ENCODE measurements at places on chromosomes 1 and 21. TPM values are rescaled to one million over a fixed set of nuclear protein-coding genes. Genes with fewer than 3 reads are reported as not detected.

GRCh38 chr1:210300923-210301614 is 27.6 kb upstream of the HHAT start:
- no peak for DNase-seq
- H3K4me1 ChIP-seq, result no peaks in the 10 kb centered on the region
- no peaks in the 10 kb centered on the region for H3K36me3 ChIP-seq

The PCBP3 gene
- total RNA-seq, result 4.0 TPM

The S100B gene
- 2.0 TPM for total RNA-seq

The BRINP3 gene
- 0.47 TPM for total RNA-seq

- H3K4me3 ChIP-seq, result no peak overlapping the region
- no peaks in the 10 kb centered on the region for H3K4me1 ChIP-seq
- no peaks in the 10 kb centered on the region for H3K36me3 ChIP-seq
- H3K27ac ChIP-seq, result peak overlapping the region; percentile 30
- no peak for DNase-seq
- H3K27me3 ChIP-seq, result no peaks in the 10 kb centered on the region
Observed at GRCh38 chr1:244678697-244679096, 25.8 kb downstream of the DESI2 start.

The ATP6V1G3 gene
- not detected for total RNA-seq

GRCh38 chr1:212587016-212587887 is 21.3 kb upstream of the ATF3 start:
- H3K4me3 ChIP-seq, result no peak overlapping the region
- H3K4me1 ChIP-seq, result no peaks in the 10 kb centered on the region
- H3K36me3 ChIP-seq, result no peaks in the 10 kb centered on the region
- H3K27ac ChIP-seq, result no peak overlapping the region

DNA sequence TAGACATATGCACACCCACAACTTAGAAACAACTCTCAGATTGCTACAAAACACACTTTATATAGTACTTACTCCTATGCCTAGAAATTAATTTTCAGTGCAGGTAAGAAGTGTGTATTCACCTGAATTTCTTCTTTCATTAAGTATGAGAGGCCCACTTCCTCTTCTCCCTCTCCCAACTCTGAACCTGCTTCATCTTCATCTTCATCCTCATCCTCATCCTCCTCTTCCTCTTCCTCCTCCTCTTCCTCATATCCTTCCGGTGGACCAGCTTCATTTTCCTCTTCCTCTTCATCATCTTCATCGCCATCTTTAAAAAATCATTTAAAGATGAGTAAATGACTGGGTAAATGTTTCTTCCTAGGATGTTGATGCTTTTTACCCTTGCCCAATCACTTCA is 9.4 kb downstream of the ANP32E start:
- DNase-seq, result no peak
- H3K27ac ChIP-seq, result no peak overlapping the region
- no peak overlapping the region for H3K4me3 ChIP-seq
- H3K27me3 ChIP-seq, result no peaks in the 10 kb centered on the region

DNA sequence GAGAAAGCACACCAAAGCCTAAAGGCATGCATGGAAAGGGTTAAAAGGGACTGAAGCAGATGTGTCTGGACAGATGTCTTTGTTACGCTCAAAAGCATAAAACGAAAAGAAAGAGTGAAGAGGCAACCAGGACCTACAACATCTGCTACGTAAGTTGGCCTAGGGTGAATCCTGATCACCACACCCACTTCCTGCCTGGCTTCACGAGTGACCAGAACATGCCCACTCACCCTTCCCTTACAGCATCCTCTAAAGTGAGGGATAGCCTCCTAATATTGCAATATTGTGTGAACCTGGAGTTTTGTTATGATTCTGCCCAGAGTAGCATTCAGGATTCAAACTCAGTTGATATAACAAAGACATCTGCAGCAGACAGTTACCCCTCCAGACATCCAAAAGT is 10.6 kb upstream of the OLIG2 start:
- no peak for DNase-seq
- H3K4me3 ChIP-seq, result no peak overlapping the region
- H3K27me3 ChIP-seq, result peaks cover 88% of the 10 kb centered on the region
- H3K36me3 ChIP-seq, result no peaks in the 10 kb centered on the region
- peaks cover 29% of the 10 kb centered on the region for H3K4me1 ChIP-seq

The PLA2G2F gene
- not detected for total RNA-seq

The FBXO28 gene
- 27.0 TPM for total RNA-seq

- H3K27ac ChIP-seq, result no peak within 1 kb of the TSS
- peaks cover 32% of the 10 kb centered on the region for H3K27me3 ChIP-seq
- H3K4me1 ChIP-seq, result peaks cover 18% of the 10 kb centered on the region
- H3K36me3 ChIP-seq, result no peaks in the 10 kb centered on the region
Observed at GRCh38 chr1:200872446-200873115, at the start of gene GPR25. Gene GPR25, plus strand, starts transcription at chr1:200872981. Its CDS starts 57 bp downstream, at chr1:200873038.

DNA sequence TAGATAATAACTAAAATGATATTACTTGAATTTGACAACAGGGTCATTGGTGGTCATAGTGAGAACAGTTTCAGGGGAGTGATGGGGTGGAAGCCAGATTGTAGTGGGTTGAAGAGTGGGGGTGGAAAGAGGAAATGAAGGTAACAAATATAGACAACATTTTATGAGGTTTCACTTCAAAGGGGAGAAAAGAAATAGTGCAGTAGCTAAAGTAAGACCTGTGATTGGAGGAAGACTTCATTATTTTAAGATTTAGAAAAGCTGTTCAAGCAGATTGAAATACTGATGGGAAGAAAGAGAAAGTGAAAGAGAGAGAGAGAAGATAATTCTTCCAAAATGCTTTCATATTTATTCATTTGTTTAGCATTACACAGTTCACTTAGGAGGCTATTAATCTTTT is 52.0 kb upstream of the KCNA3 start:
- H3K27ac ChIP-seq, result no peak overlapping the region
- H3K36me3 ChIP-seq, result no peaks in the 10 kb centered on the region
- no peak for DNase-seq

DNA sequence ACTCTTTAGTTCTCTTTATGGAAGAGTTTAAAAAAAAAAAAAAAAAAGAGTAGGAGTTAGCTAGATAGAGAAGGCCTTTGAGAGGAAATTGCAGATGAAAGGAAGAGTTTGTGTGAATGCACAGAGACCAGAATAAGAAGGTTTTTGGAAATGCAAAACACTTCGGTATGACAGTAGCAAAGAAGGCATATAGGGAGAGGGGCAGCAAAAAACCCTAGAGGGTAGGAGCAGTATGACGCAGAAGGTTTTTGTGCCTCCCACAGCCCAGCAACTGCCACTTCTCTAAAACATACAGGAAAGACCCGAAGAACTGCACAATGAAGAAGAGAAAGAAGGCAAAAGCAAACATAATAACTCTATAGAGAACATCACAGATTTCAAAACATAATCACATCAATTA is 84.3 kb downstream of the WDR64 start:
- no peak overlapping the region for H3K4me3 ChIP-seq
- DNase-seq, result no peak
- no peaks in the 10 kb centered on the region for H3K36me3 ChIP-seq
- no peak overlapping the region for H3K27ac ChIP-seq

The SPATC1L gene
- total RNA-seq, result 5.0 TPM

The BARHL2 gene
- total RNA-seq, result not detected

DNA sequence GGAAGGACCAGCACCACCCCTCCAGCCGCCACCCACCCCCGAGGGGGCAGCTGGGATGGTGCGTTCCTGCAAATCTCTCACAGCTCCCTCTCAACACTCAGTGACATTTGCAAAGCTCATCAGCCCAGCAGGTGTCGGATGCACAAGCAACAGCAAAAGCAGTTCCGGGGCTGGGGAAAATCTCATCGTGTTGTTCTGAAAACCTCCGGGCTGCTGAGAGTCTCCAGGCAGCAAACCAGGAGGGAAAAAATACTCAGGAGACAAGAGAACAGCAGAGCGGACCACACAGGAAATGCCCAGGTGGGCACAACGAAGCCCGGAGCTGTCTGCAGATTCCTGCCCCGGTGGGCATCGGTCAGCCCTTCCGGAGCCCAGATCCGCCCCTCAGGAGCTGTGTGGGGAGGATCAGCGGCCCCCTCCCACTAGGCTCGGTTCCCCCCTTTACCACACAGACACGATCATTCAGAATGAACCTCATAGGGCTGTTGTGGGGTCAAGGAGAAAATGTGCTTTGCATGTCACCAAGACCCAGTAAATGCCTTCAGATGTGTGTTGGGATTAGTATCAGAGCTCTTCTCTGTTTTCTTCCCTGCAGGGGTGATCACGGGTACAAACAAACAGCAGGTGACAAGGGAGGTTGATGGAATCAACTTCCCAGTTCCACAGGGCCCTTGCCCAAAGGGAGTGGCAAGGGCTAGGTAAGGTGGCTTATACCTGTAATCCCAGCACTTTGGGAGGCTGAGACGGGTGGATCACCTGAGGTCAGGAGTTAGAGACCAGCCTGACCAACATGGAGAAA is 127.0 kb upstream of the TIAM1 start:
- no peak overlapping the region for H3K4me3 ChIP-seq
- no peaks in the 10 kb centered on the region for H3K36me3 ChIP-seq
- no peak overlapping the region for H3K27ac ChIP-seq
- no peaks in the 10 kb centered on the region for H3K27me3 ChIP-seq

GRCh38 chr1:102715150-102715549 is 393.2 kb downstream of the COL11A1 start:
- H3K36me3 ChIP-seq, result no peaks in the 10 kb centered on the region
- no peaks in the 10 kb centered on the region for H3K27me3 ChIP-seq

The ST6GALNAC3 gene
- total RNA-seq, result 17.1 TPM

DNA sequence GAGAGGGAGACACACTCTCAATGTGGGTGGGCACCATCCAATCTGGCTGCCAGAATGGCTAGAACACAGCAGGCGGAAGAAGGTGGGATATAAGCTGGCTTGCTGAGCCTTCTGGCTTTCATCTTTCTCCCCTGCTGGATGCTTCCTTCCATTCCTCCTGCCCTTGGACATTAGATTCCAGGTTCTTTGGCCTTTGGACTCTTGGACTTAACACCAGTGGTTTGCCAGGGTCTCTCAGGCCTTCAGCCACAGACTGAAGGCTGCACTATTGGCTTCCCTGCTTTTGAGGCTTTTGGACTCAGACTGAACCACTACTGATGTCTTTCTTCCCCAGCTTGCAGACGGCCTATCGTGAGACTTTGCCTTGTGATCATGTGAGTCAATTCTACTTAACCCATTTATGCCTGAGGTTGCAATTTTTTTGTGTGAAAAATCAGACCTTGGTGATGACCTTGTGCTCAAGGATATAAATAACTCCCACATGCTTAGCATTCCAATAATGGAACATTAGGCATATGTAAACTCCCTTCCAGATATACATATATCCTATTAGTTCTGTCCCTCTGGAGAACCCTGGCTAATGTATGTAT is 56.7 kb upstream of the CD55 start:
- H3K27ac ChIP-seq, result no peak overlapping the region
- no peaks in the 10 kb centered on the region for H3K4me1 ChIP-seq
- DNase-seq, result no peak

The TSTD1 gene
- 73.5 TPM for total RNA-seq

DNA sequence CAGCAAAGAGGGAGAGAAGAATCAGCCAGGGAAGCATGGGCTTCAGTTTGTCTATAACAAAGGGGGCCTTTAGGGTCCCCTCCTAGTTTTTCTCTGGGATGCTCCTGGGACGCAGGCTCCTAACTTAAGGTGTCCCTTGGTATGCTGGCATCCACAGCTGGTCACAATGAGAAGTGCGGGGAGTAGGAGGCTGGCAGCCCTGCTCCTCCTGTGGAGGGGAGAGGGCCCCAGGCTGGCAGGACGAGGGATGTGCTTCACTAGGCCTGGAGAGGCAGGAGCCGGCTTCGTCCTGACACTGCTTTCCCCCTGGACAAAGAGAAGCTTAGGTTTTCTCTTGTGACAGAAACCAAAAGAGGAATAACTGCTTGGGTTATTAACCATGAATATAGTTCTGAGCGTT is 67.6 kb downstream of the NENF start:
- H3K4me1 ChIP-seq, result peaks cover 7% of the 10 kb centered on the region
- DNase-seq, result no peak
- no peak overlapping the region for H3K27ac ChIP-seq
- no peaks in the 10 kb centered on the region for H3K36me3 ChIP-seq
- H3K27me3 ChIP-seq, result no peaks in the 10 kb centered on the region

The RPTN gene
- not detected for total RNA-seq

- no peaks in the 10 kb centered on the region for H3K36me3 ChIP-seq
- H3K27ac ChIP-seq, result peak within 1 kb of the TSS; percentile 28
- peaks cover 20% of the 10 kb centered on the region for H3K4me1 ChIP-seq
Observed at GRCh38 chr1:149936170-149936991, at the start of gene MTMR11. Gene MTMR11, minus strand, starts transcription at chr1:149936879. Its CDS starts 232 bp downstream, at chr1:149936647.

The CELA2B gene
- not detected for total RNA-seq

The ZC3H12A gene
- 10.2 TPM for total RNA-seq

GRCh38 chr1:209485167-209485566 is 98.3 kb upstream of the CAMK1G start:
- no peak overlapping the region for H3K27ac ChIP-seq
- no peaks in the 10 kb centered on the region for H3K4me1 ChIP-seq
- DNase-seq, result no peak
- no peaks in the 10 kb centered on the region for H3K36me3 ChIP-seq
- no peaks in the 10 kb centered on the region for H3K27me3 ChIP-seq

The CACNA1E gene
- total RNA-seq, result 1.2 TPM

DNA sequence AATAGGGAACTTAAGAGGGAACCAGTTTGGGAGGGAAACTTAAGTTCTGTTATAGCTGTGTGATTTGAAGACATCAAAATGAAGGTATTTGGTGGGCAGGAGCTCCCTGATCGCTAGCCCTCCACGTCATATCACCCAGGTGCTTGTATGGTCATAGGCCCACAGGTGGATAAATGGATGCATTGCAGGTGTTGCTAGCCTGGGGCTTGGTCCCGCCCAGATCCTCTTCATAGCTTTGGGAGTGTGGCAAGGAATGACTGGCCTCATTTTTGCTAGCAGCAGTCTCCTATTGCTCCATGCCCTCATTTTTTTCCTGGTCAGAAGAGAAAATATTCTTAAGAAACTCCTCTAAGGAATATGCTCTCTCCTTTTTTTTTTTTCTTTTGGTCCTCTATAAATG is 11.3 kb downstream of the GNPAT start:
- no peak overlapping the region for H3K4me3 ChIP-seq
- no peaks in the 10 kb centered on the region for H3K4me1 ChIP-seq
- no peak overlapping the region for H3K27ac ChIP-seq
- H3K36me3 ChIP-seq, result peaks cover 62% of the 10 kb centered on the region
- no peaks in the 10 kb centered on the region for H3K27me3 ChIP-seq

- H3K27me3 ChIP-seq, result no peaks in the 10 kb centered on the region
- no peak overlapping the region for H3K27ac ChIP-seq
- H3K4me1 ChIP-seq, result peaks cover under 1% of the 10 kb centered on the region
- peaks cover 52% of the 10 kb centered on the region for H3K36me3 ChIP-seq
- H3K4me3 ChIP-seq, result no peak overlapping the region
Observed at GRCh38 chr1:1752190-1752589, 26.1 kb downstream of the NADK start.

All from left lung (tissue), 14 donors.